Esophagus squamous epithelium (tissue), 5 donors: ENCODE measurements at places on chromosomes 4 and X.

DNA sequence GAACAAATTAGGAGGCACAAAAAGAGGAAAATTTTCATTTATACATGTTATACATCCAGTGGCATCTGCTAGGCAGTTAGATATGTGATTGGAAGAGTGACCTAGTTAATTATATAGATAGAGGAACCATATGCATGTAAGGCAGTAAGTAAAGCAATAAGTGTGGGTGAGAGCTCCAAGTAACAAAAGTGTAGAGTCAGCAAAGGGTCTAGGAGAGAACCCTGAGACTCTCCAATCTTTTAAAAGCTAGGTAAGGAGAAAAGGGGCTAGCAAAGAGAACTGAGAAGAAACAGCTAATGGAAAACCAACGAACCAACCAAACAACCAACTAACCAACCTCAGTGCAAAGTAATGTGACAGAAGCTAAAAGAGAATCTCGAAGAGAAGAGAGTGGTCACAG, 3.8 kb upstream of the CFAP299 start:
- H3K27me3 ChIP-seq = no peaks in the 10 kb centered on the region
- DNase-seq = no peak
- no peak overlapping the region for H3K4me3 ChIP-seq
- peaks cover 18% of the 10 kb centered on the region for H3K4me1 ChIP-seq
- no peaks in the 10 kb centered on the region for H3K36me3 ChIP-seq

- H3K4me3 ChIP-seq = no peak overlapping the region
- H3K27ac ChIP-seq = no peak overlapping the region
- no peaks in the 10 kb centered on the region for H3K27me3 ChIP-seq
Measured at GRCh38 chr4:154310578-154310977, 181.0 kb downstream of the DCHS2 start.

- H3K27me3 ChIP-seq = no peaks in the 10 kb centered on the region
- no peaks in the 10 kb centered on the region for H3K4me1 ChIP-seq
- no peak for DNase-seq
- no peak overlapping the region for H3K4me3 ChIP-seq
- no peaks in the 10 kb centered on the region for H3K36me3 ChIP-seq
Measured at GRCh38 chrX:103536071-103536470, 16.8 kb upstream of the RAB40A start.

DNA sequence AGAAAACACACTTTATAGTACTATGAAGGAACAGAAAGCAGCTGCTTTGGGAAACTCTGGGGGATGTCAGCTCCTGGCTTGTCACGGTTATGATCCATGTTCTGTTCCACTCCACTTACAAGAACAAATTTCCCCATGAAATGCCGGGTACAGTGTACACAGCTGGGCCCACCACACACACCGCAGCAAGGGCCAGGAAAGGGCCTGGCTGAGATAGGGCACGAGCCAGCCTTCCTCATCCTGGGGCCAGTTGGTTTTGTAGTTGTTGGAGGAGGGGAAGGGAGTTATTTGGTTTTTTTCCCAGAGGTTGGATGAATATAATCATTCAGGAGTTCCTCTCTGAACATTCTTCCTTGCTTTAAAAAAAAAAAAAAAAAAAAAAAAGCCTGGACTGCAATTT, 56.8 kb downstream of the SEPSECS start:
- peaks cover 16% of the 10 kb centered on the region for H3K4me1 ChIP-seq
- no peak overlapping the region for H3K27ac ChIP-seq
- no peaks in the 10 kb centered on the region for H3K27me3 ChIP-seq

- H3K4me1 ChIP-seq = peaks cover 12% of the 10 kb centered on the region
- peak; percentile 0 for DNase-seq
- H3K27ac ChIP-seq = peak within 1 kb of the TSS; percentile 17
- H3K27me3 ChIP-seq = no peaks in the 10 kb centered on the region
- peak within 1 kb of the TSS; percentile 69 for H3K4me3 ChIP-seq
Measured at GRCh38 chr4:114598191-114599121, at the start of gene UGT8. TSS of gene UGT8 (plus strand) at chr4:114598807. CDS start at chr4:114622881, 24,074 bp downstream.

DNA sequence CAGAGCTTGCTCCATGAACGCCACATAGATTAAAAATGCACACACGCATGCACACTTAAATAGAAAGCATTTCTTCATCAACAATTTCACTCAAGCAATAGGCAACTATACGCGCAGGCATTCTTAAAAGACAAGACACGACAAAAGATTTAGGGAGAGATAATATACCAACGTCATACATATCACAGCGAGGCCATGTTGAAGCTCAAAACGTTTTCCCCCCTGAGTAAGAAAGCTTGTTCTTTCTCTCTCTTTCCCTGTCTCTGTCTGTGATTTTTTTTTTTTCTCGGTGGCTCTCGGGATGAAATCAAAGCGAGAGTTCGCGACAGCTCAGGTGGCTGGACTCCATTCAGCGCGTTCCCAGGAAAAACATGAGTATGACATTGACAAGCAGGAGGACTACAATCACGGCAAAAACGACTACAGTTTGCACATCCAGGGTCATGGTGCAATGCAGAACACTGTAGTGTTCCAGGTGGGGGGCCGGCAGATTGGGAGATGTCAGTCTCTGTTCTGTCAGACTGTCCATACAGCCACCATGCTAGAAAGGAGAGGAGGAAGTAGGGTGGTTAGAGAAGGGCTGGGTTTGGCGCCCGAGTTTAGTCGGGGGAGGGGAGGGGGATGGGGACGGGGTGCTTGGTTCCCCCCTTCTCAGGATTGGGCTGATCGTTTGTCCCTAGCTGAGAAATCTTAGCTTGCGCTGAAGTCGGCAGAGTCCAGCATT, 30.7 kb downstream of the ARHGEF9 start:
- H3K27me3 ChIP-seq = no peaks in the 10 kb centered on the region
- peak overlapping the region; percentile 65 for H3K4me3 ChIP-seq
- peaks cover 5% of the 10 kb centered on the region for H3K4me1 ChIP-seq
- peak overlapping the region; percentile 89 for H3K27ac ChIP-seq

- H3K4me3 ChIP-seq = no peak overlapping the region
- no peak for DNase-seq
- no peaks in the 10 kb centered on the region for H3K27me3 ChIP-seq
- peaks cover 17% of the 10 kb centered on the region for H3K36me3 ChIP-seq
Measured at GRCh38 chr4:6943012-6943884, 33.6 kb downstream of the TBC1D14 start.

- H3K27ac ChIP-seq = no peak overlapping the region
- no peaks in the 10 kb centered on the region for H3K36me3 ChIP-seq
- no peaks in the 10 kb centered on the region for H3K4me1 ChIP-seq
- no peak for DNase-seq
Measured at GRCh38 chr4:13900780-13901179, 273.3 kb upstream of the BOD1L1 start.

GRCh38 chrX:148915474-148915873, 415.1 kb downstream of the AFF2 start:
- no peak for DNase-seq
- H3K4me1 ChIP-seq = no peaks in the 10 kb centered on the region
- no peaks in the 10 kb centered on the region for H3K27me3 ChIP-seq
- no peak overlapping the region for H3K27ac ChIP-seq
- H3K36me3 ChIP-seq = no peaks in the 10 kb centered on the region

- H3K27ac ChIP-seq = no peak overlapping the region
- no peaks in the 10 kb centered on the region for H3K27me3 ChIP-seq
- no peak for DNase-seq
- no peak overlapping the region for H3K4me3 ChIP-seq
Measured at GRCh38 chr4:99934891-99935290, 11.5 kb downstream of the DNAJB14 start.

DNA sequence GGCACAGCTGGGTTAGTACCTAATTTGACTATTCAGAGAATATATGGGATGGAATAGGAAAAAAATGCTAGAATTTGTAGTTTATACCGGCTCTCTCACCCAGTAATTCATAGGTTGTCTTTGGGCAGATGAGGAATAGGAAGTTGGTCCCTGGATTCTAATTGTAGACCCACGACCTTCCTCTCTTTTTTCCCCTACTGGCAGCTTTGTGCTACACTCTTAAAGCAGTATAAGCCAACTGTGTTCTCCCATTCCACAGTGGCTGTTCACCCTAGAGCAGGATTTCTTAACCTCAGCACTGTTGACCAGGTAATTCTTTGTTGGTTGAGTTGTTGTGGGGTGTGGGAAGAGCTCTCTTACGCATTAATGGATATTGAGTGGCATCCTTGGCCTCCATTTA, 92.9 kb downstream of the FNIP2 start:
- no peaks in the 10 kb centered on the region for H3K27me3 ChIP-seq
- no peak overlapping the region for H3K27ac ChIP-seq
- H3K4me3 ChIP-seq = no peak overlapping the region
- H3K4me1 ChIP-seq = no peaks in the 10 kb centered on the region
- peaks cover 56% of the 10 kb centered on the region for H3K36me3 ChIP-seq
